ENCODE measurements at places on chromosomes 6 and 20.
A peak's percentile ranks its signal among the peaks of the same experiment; 100 is the strongest.

GRCh38 chr20:13278812-13279570 lies 57.9 kb downstream of the ISM1 start:
- peak; percentile 44 for DNase-seq

DNA sequence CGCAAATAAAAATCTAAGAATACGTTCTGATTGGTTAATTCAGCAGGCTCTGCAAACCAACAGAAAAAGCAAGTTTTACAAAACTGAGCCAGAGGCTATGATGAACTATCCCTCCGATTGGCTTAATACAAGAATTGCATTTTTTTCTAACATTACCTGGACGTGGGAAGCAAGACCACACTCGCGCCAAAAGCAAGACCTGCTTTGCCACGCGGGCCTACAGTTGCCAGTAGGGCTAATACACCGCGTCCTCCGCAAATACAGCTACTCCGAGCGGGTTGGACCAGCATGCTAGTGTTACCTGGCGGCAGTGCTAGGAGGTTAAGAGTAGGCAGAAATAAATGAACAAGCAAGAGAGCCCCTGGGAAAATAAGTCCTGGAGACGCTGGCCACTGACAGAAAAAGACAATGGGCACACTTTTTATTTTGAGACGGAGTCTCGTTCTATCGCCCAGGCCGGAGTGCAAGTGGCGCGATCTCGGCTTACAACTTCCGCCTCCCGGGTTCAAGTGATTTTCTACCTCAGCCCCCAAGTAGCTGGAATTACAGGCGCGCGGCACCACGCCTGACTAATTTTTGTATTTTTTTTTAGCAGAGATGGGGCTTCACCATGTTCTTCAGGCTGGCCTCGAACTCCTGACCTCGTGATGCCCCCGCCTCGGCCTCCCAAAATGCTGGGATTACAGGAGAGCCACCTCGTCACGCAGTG lies 131.9 kb upstream of the BTN3A2 start:
- DNase-seq, result no peak

GRCh38 chr6:141988327-141988726 lies 144.4 kb upstream of the GJE1 start:
- no peak for DNase-seq

DNA sequence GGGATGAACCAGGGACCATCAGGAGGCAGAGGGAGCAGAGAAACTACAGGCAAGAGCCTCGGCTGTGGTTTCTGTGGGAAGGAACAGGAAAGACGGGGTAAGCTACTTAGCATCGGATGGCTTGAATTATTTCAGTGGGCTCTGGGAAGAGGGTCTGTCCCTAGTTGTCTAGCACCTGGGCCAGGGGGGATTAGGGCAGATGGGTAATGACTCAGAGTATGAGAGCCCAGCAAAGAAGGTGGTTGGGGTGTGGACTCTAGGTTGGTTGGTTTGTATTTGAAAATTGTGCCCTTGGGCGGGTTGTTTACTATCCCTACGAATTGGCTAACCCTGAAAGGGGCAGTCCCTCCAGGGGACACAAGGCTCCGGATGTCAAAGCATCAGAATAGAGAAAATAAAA lies 148.5 kb upstream of the TAB2 start:
- no peak for DNase-seq

DNA sequence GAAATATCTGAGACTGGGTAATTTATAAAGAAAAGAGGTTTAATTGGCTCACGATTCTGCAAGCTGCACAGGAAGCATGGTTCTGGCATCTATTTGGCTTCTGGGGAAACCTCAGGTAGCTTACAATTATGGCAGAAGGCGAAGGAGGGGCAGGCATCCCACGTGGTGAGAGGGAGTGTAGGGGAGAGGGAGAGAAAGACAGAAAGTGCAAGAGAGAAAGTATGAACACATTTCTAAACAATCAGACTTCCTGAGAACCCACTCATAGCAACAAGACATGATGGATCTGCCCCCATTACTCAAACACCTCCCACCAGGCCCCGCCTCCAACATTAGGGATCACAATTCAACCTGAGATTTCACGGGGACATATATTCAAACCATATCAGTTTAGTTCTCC lies 107.4 kb downstream of the PERP start:
- DNase-seq, result no peak

- peak; percentile 67 for DNase-seq
Observed at GRCh38 chr20:38764567-38765318, 16.5 kb downstream of the ACTR5 start.

GRCh38 chr20:40512591-40512990 lies 176.4 kb downstream of the MAFB start:
- DNase-seq, result no peak

DNA sequence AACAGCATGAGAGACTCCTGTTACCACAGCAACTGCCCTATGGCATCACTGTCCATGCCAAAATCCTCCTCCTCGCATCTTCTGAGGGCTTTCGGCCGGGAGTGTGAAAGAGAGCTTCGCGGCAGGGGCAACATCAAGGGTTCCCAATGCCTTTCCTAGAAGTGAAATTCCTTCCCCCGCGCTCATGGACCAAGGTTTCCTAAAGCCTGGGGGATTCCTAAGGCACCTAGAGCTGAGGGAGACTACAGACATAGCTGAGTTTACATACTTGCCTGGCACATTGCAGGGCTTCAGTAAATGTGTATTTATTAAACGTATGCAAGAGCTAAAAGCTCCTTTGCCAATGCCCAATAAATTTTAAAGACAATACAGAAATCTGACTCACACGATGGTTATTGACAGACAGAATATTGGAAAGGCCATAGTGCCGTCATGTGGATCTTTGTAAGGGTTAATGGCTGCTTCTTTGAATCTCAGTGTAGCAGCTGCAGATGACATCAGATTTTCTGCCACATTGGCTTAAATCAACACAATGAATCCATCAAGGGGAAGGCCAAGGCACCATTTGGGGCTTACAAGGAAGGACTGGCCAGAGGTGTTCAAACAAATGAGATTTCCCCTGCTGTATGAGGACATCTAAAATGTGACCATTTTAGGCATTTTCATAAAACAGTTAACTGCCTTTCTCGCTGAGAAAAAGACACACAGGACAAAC lies 281.2 kb upstream of the JARID2 start:
- DNase-seq, result no peak

DNA sequence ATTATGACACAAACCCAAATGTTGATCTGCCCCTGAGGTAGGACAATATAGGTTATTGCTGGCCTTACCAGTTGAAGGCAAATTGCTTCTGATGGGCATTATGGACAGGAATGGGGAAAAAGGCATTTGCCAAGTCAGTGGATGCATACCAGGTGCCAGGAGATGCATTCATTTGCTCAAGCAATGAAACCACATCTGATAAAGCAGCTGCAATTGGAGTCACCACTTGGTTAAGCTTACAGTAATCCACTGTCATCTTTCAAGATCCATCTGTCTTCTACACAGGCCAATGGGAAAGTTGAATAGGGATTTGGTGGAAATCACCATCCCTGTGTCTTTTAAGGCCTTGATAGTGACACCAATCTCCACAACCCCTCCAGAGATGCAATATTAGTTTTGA lies 648.6 kb downstream of the COL12A1 start:
- DNase-seq, result no peak

DNA sequence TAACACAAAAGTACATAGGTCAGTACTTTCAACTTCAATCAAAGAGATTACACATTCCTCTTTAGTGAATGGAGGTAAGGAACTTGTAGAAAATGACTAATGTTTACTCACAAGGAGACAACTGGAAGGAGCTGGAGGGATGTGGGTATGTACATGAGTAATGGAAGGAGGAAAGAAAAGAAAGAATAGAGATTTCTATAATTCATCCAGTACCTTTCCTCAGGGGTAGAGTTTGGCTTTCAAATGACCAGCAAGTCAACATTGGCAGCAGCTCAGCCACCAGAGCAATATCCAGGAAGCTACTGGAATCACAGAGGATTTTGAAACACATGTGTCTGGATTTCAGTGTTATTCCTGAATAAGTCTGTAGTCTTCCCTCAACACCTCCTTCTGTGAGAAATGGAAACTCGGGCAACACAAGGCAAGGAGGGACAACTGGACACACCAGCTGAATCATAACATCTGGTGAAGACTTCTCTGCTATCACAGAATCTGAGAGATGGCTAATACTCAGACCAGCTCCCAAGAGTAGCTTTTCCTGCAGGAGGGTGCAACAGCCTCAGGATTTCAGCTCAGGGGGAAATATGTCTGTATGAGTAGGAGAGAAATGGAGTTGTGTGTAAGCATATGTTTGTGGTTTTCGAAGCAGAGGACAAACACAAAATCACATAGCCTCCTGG lies 98.8 kb downstream of the HAO1 start:
- peak; percentile 13 for DNase-seq

DNA sequence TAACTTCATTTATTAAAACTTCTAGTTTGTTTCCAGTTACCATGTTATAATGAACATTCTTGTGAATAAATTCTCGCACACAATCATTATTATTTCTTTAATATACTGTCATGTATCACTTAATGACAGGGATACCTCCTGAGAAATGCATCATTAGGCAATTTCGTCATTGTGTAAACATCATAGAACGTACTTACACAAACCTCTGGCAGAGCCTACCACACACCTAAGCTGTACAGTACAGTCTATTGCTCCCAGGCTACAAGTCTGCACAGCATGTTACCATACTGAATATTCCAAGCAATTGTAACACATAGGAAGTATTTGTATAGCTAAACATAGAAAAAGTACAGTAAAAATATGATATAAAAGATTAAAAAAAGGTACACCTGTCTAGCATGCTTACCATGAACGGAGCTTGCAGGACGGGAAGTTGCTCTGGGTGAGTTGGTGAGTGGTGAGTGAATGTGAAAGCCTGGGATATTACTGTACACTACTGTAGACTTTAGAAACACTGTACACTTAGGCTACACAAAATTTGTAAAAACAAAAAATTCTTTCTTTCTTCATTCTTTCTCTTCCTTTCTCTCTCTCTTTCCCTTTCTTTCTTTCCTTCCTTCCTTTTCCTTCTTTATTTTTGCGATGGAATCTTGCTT lies 268.2 kb upstream of the SOX4 start:
- no peak for DNase-seq

- DNase-seq, result no peak
Observed at GRCh38 chr20:38726804-38727606, 2.7 kb downstream of the SLC32A1 start.

GRCh38 chr6:82337688-82338257 lies 25.8 kb upstream of the TPBG start:
- DNase-seq, result no peak

DNA sequence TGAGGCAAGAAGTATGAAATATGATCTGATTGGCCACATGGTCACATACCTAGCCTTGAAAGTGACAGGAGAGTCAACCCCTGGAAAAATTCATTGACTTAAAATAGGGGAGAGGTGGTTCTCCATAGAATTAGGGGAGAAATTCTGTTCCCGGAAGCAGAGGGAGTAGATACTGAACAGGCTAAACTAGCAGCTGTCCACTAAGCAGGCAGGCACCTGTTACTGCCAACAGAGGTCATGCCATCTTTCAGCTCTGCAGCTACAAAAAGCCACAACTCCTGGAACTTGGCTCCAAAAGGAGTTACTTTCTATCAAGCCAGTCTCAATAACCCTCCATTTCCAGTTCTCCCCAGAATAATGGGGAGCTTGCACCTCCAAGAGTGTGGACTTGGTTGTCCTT lies 352.5 kb downstream of the MAFB start:
- DNase-seq, result no peak

All from AG09309 (cell line).